ENCODE measurements at places on chromosomes 5 and 9. TPM values are rescaled to one million over a fixed set of nuclear protein-coding genes. Genes with fewer than 3 reads are reported as not detected.

- no peak for DNase-seq
These were observed 22.5 kb upstream of the POMT1 start for GRCh38 chr9:131480258-131480657.

OR13C8 gene
- polyA plus RNA-seq, result not detected

CDH9 gene
- polyA plus RNA-seq, result not detected

- DNase-seq, result no peak
These were observed 32.3 kb downstream of the ATP6V0E1 start for GRCh38 chr5:173015598-173016455.

DNA sequence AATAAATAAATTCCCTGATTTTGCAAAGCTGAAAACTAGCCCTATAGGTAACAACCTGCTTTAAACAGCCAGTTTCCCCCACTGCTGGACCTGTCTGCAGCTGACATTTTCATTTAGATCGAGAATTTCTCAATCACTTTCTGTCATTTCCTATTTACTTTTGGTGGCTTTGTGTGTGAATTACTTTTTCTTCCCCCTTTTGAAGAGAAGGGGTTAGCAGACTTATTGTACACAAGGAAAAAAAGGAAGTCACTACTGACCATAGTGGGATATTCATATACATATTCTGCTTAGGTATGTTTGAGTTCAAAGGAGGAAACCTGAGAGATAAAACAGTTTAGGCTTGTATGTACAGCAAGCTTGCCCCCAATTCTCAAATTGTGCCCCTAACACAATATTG, 27.0 kb upstream of the IFNB1 start:
- no peak for DNase-seq

PCDHA3 gene
- polyA plus RNA-seq, result 0.45 TPM

DNA sequence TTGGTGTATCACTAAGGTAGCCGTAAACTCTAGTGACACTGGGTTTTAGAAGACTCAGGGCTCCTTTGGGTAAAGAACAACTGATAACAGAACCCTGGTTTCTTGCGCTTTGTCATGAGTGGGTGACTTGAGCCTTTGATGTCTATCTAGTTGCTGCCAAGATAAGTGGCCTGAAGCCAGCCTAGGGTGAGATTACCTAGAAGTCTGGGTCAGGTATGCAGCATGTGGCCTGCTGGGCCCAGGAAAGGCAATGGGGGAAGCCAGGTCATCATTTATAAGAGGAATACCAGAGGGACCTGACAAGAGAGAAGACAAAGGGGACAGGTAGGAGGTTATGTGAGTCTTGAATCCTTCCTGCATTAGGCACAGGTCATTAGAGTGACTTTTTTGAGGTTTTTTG, 23.2 kb upstream of the GARNL3 start:
- DNase-seq, result no peak

- no peak for DNase-seq
These were observed 180.6 kb downstream of the SNCAIP start for GRCh38 chr5:122492675-122493074.

DNA sequence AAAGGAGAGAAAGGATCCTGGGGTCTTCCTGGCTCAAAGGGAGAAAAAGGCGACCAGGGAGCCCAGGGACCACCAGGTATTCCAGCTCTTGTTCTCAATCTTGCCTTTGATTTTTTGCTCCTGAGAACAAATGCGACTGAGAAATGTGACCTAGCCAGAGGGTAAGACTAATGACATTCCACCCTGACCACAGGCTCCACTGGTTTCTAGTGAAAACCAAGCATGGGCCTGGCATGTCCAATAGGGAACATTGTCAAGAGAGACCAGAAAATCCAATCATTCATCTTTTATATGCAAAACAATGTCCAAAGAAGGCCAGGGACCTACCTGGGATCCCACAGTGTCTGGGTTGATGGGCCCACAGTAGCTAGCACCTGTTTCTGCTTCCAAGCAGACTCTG, 50.3 kb upstream of the TGFBR1 start:
- no peak for DNase-seq

DNA sequence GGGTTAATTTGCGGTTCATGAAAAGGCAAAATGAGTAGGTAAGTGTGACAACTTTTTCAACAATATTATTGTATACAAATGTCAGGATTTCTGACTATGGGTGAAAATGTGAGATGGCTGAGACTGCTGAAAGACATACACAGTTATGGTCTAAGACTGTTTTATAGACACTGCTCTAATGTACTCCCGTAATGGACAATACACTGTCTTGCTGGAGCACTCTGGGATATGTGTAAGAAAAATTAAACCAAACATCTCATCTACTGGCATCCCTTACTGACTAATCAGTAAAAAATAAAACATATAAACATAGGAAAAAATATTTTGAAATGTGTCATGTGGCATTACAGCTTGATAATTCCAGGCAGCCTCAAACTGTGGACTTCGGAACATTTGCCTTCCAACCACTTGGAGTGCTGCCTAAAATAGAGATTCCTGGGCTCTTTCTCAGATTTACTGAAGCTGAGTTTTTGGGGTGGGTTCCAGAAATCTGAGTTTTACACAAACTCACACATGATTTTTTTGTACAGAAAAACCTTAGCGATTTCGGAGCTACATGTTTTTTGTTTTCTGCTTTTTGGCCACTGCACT, 233.9 kb upstream of the TBCA start:
- DNase-seq, result no peak

HIGD2A gene
- polyA plus RNA-seq, result 76.6 TPM

GRCh38 chr5:150750469-150750868, 8.3 kb downstream of the DCTN4 start:
- no peak for DNase-seq

GRXCR2 gene
- not detected for polyA plus RNA-seq

DNA sequence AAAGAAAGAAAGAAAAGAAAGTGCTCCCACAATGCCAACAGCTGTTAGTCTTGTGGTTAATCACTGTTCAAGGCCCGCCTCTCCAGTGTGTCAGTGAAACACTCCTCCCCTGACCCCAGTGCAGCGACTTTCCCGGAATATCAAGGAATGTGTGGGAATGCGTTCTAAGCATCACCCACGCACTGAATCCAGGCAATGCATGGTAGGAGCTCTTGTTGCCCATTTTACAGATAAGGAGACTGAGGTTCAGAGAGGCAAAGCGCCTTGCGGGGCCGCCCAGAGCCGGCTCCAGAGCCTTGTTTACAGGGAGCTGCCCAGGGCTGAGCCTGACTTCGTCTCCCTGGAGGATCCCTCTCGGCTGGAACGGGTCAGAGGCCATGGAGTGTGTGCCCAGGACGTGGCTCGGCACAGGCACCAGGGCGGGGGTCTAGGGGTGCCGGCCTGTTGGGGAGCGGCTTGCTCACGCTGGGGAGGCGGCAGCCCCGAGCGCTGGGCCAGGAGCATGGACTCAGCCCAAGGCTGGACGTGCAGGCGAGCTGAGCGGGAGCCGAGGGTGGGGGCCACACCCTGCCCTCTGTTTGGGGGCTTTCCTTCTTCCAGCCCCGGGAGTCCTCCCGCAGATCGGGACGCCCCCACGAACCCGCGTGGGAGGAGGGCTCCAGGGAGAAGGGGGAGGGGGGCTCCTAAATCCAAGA, 823 bp downstream of the ST6GALNAC6 start:
- peak; percentile 80 for DNase-seq

- no peak for DNase-seq
These were observed 98.2 kb downstream of the CEMIP2 start for GRCh38 chr9:71670121-71670520.

DNA sequence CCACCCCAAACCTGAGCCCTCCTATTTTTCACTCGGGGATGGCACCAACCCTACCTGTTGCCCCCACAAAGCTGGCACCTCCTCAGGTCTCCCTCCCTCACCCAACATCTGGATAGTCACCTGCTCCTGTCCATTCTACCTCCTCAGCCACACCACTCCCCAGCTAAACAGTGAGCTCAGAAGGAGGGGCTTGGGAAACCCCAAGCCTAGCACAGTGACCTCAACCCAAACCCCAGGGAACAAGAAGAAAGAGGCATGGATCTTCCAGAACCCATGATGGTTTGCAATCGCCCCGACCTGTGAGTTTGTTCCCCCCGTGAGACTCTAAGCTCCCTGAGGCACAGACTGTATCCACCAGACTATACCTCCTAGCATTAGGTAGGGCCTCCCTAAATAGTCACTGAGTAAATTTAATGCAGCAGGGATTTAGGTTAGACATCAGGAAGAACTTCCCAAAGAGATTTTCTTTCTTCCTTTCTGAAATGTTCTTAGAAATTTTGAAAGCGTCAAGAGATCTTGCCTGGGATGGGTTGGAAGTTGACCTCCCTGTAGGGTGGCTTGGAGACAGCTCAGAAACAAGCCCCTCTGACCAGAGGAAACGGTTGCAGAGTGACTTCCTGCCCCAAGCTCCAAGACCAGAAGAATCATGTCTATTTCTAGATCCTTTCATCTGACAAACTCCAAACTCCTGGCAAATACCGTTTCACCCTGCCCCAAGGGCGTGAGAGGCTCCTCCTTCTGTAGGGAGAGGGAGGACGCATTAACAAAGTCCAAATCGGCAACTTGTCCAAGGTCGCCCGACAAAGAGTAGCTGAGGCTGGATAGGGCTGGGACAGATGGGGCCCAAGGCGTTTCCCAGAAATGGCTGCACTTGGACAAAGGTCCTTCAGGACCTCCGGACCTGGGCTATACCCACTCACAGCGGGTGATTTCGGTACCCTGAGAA, 4.1 kb downstream of the FIBCD1 start:
- no peak for DNase-seq

- DNase-seq, result peak; percentile 15
These were observed 10.0 kb upstream of the AGPAT2 start for GRCh38 chr9:136697146-136697820.

GRCh38 chr9:13209498-13209897, 70.0 kb downstream of the MPDZ start:
- no peak for DNase-seq

Data from ovary (tissue), 10 donors.